Pericardium fibroblast (primary cell): ENCODE measurements at places on chromosomes 11 and 22. TPM values are rescaled to one million over a fixed set of nuclear protein-coding genes. Genes with fewer than 3 reads are reported as not detected.

The OR8A1 gene
- not detected in 2 replicates for total RNA-seq

The NAA40 gene
- total RNA-seq = 7.9 and 11.3 TPM in 2 replicates

The RTN4R gene
- 1.2 and 2.6 TPM in 2 replicates for total RNA-seq

The RIMBP3C gene
- total RNA-seq = 1.1 and 1.3 TPM in 2 replicates

The KCNK4 gene
- 0.26 TPM in 1 of 2 replicates, not detected in the other for total RNA-seq

The CATSPERZ gene
- total RNA-seq = not detected in 2 replicates

The FGF3 gene
- total RNA-seq = not detected in 2 replicates

The ARHGAP8 gene
- 0.26 TPM in 1 of 2 replicates, not detected in the other for total RNA-seq

The GUCY1A2 gene
- total RNA-seq = 4.7 and 7.0 TPM in 2 replicates

The ANGPTL5 gene
- total RNA-seq = not detected in 2 replicates

The GRM5 gene
- under 0.01 TPM in 1 of 2 replicates, not detected in the other for total RNA-seq

The TSGA10IP gene
- not detected in 2 replicates for total RNA-seq

The SCGB1C1 gene
- not detected in 2 replicates for total RNA-seq

The MIOX gene
- 0.43 TPM in 1 of 2 replicates, not detected in the other for total RNA-seq

The OR56A1 gene
- not detected in 2 replicates for total RNA-seq

The PGAP2 gene
- total RNA-seq = 4.8 and 11.4 TPM in 2 replicates

The BTG4 gene
- not detected in 2 replicates for total RNA-seq

The ALDH3B1 gene
- 26.4 and 46.8 TPM in 2 replicates for total RNA-seq

The TYR gene
- not detected in 2 replicates for total RNA-seq

The ADM2 gene
- 14.5 and 35.9 TPM in 2 replicates for total RNA-seq

The PRDX5 gene
- 401 and 450 TPM in 2 replicates for total RNA-seq

The CRYAB gene
- total RNA-seq = 44.4 and 88.3 TPM in 2 replicates

The PICK1 gene
- 7.2 and 15.2 TPM in 2 replicates for total RNA-seq

The MS4A6A gene
- total RNA-seq = not detected in 2 replicates

The TKFC gene
- 27.8 and 30.3 TPM in 2 replicates for total RNA-seq

The LRRN4CL gene
- total RNA-seq = 5.3 and 18.2 TPM in 2 replicates

The LYVE1 gene
- not detected in 2 replicates for total RNA-seq

The RIBC2 gene
- not detected in 2 replicates for total RNA-seq

The NELL1 gene
- not detected in 2 replicates for total RNA-seq

The ZBTB16 gene
- total RNA-seq = 40.0 and 49.4 TPM in 2 replicates

The APOL4 gene
- 2.1 and 2.2 TPM in 2 replicates for total RNA-seq

The KRTAP5-1 gene
- total RNA-seq = not detected in 2 replicates

The SLC37A2 gene
- total RNA-seq = 0.17 and 0.70 TPM in 2 replicates

The APOA1 gene
- 6.9 and 27.4 TPM in 2 replicates for total RNA-seq
